Renal cortical epithelial cell (primary cell): ENCODE measurements at places on chromosomes 12 and 14.
A peak's percentile ranks its signal among the peaks of the same experiment; 100 is the strongest.

- DNase-seq = no peak
Observed at GRCh38 chr12:103855896-103856657, 15.0 kb upstream of the NT5DC3 start.

DNA sequence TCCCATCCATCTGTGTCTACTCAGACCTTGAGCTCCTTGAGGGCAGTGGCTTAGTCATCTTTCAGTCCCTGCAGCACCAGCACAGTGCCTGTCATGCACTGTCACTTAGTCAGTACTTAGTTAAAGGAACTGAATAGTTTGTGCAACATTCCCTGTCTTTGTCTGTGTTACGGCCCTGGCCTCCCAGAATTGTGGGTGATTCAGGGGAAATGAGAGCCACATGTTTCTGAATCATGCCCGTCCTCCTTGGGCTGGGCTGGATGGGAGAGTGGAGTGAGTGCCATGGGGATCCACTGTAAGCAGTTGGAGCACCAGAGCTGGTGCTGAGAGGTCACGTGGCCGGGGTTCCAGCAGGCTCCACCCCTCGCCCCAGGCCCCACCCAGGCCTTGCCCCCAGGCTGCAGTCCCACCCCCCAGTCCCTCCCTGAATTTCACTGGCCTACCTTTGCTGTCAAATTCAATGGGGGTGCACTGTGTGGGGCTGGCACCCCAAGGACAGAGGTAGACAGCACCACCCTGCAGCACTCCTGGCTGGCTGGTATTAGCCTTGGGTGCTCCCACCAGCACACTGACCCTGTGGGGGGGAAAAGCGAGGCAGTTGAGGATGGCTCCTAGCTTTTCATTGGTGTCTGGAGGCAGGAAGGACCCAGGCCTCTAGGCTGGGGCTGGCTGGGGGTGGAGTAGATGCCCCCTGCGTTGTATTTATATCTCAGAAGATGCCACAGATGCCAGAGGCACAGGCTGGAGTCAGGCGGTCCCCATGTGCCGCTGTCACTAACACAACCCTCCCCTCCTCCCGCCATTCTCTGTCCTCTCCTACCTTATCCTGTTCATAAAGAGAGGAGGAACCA lies 7.5 kb downstream of the ITGA5 start:
- peak; percentile 93 for DNase-seq

GRCh38 chr12:108311605-108312004 lies 27.5 kb downstream of the CMKLR1 start:
- DNase-seq = no peak

DNA sequence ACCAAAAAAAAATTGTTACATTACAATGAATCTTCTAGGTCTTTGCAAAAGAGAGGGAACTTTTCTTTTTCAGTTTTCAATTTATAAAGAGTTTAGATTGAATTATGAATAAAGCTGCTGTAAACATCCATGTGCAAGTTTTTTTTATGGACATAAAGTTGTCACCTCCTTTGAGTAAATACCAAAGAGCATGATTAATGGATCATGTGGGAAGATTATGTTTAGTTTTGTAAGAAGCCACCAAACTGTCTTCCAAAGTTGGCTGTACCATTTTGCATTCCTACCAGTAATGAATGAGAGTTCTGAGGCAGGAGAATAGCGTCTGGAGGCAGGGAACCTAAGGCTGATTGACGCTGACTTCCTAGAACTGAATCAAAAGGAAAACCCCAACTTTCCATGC lies 30.2 kb downstream of the LEMD3 start:
- DNase-seq = no peak

DNA sequence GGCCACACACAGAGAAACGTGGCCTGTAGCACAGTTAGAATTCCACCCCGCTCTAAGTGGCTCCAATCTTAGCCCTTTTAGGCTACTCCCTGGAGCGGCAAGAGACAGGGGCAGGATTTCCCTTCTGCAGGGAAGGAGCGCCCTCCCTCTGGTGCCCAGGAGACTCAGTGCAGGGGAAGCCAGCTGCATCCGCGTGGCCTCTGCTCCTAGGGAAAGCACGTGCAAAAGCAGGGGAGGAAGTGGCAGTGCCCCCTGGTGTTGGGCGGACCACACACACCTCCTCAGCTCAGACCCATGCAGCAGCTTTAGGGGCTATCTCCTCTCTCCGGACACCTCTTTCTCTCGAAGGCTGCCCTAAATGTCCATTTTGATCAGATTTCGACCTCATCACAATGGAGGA lies 50.0 kb downstream of the SPRING1 start:
- no peak for DNase-seq

DNA sequence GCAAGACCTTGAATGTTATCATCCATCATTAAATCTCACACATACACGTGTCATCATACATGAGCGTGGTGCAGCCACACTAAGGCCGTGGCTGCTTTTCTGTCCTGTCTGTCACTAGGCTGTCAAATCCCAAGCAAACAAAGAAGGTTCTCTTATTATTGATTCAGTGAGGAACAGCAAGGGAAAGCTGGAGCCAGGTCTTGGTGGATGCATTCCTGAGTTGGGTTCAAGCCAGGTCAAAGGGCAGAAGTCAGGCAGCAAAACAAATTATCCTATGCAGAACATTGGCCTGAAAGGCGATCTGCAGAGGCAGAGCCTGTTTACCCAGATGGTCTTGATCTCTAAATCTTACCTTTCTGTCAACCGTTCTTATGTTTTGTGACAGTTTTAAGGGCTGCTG lies 252.3 kb downstream of the NEDD1 start:
- no peak for DNase-seq

- peak; percentile 76 for DNase-seq
Observed at GRCh38 chr14:56224691-56225681, 106.8 kb downstream of the PELI2 start.

- peak; percentile 51 for DNase-seq
Observed at GRCh38 chr12:110223777-110224378, 57.2 kb upstream of the ATP2A2 start.

GRCh38 chr14:95287176-95287754 lies 32.4 kb downstream of the CLMN start:
- DNase-seq = no peak

GRCh38 chr14:33120341-33120740 lies 181.7 kb downstream of the NPAS3 start:
- DNase-seq = peak; percentile 59

DNA sequence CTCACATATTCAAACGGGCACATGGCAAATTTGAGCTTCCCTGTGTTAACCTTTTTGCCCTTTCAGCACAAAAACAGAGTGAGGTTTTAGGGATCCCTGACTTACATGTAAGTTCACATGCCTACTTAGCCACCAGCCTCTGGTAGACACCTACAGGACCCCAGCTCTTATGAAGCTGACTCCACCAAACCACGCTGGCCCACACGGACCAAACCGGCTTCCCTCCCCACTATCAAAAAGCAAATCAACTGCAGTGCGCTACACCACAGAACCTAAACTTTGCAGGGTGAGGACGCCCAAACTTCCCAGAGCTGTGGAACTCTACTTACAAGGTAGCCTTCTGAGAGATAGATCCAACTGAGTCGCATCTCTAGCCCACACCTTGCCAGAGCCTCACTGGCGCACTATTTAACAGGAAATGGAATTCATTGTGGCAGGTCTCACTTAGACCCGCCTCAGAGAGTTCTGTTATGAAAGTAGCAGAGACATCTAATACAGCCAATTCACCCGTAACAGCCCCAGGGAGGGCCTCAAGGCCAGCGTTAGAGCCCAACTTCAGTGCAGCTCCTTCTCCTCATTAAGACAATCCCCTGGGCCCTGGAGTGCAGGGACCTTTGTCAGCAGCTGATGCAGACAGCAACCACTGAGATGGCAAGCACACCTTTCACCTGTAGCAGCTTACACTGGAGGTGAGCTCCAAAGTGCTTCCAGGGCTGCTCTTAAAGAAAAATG lies 49.2 kb downstream of the SH2B3 start:
- no peak for DNase-seq

GRCh38 chr12:25757037-25757665 lies 201.3 kb upstream of the RASSF8 start:
- DNase-seq = peak; percentile 74

- peak; percentile 29 for DNase-seq
Observed at GRCh38 chr12:109947521-109947920, 47.4 kb downstream of the TCHP start.

- DNase-seq = no peak
Observed at GRCh38 chr12:93762912-93763553, 85.9 kb downstream of the CRADD start.

- no peak for DNase-seq
Observed at GRCh38 chr14:73246387-73247150, 9.3 kb downstream of the PAPLN start.

DNA sequence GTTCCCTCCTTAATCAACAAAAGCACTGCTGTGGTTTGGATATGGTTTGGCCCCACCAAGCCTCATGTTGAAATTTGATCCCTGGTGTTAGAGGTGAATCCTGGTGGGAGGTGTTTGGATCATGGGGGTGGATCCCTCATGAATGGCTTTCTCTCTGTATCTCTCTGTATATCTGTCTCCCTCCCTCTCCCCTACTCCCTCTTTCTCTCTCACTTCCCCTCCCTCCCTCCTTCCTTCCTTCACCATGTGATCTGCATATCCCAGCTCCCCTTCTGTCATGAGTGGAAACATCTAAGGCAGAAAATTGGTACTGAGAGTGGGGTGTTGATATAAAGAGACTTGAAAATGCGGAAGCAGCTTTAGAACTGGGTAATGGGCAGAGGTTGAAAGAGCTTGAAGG lies 5.2 kb downstream of the GSKIP start:
- DNase-seq = no peak
